ENCODE measurements at places on chromosomes 2 and 18. TPM values are rescaled to one million over a fixed set of nuclear protein-coding genes. Genes with fewer than 3 reads are reported as not detected.

Gene TMEM178A
- 0.31 TPM for total RNA-seq

Gene MAP3K19
- not detected for total RNA-seq

Gene EDAR
- 0.09 TPM for total RNA-seq

Gene SEC11C
- 45.7 TPM for total RNA-seq

Gene NYAP2
- not detected for total RNA-seq

Gene RAX
- not detected for total RNA-seq

Gene HMSD
- total RNA-seq = 1.6 TPM

Gene CIB4
- total RNA-seq = not detected

Gene SMYD1
- total RNA-seq = not detected

Gene LOXHD1
- 0.11 TPM for total RNA-seq

DNA sequence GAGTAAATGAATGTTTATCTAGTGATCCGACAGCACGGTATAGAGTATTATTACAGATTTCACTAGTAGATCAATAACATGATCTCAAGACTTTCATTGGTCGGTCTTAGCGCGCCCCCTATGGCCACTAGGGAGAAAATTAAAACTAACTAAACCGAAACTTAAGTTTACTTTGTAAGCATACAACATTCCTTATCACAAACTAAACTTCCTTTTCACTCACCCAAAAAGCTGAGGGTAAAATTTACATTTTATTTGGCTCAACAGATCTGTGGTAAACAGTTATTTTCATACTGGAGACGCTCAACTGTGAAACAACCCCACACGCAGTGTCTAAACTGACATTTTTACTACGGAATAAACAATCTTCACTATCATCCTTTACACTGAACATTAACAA, 215.6 kb upstream of the MAP2 start:
- H3K27ac ChIP-seq = no peak overlapping the region
- DNase-seq = peak; percentile 51
- H3K36me3 ChIP-seq = no peaks in the 10 kb centered on the region
- H3K4me1 ChIP-seq = no peaks in the 10 kb centered on the region
- peak overlapping the region; percentile 2 for H3K4me3 ChIP-seq
- H3K27me3 ChIP-seq = no peaks in the 10 kb centered on the region

- H3K4me1 ChIP-seq = no peaks in the 10 kb centered on the region
- no peaks in the 10 kb centered on the region for H3K36me3 ChIP-seq
- no peak overlapping the region for H3K27ac ChIP-seq
- DNase-seq = no peak
Measured at GRCh38 chr18:4605212-4605611, 150.1 kb upstream of the DLGAP1 start.

DNA sequence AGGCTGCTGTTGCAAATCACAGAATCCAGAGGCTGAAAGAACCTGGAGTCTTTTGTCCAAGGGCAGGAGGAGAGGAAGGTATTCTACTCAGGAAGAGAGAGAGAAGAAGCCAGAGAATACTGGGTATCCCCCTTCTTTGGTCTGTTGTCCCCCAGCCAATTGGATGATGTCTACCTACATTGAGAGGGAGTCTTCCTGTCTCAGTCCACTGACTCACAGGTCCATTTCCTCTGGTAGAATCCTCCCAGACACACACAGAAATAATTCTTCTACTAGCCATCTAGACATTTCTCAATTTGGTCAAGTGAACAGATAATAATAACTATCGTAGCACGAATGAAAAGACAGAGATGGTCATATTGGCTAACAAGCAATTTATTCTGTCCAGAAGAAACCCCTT, 416.4 kb upstream of the UBE2E3 start:
- H3K36me3 ChIP-seq = no peaks in the 10 kb centered on the region
- H3K27me3 ChIP-seq = no peaks in the 10 kb centered on the region
- H3K4me3 ChIP-seq = no peak overlapping the region

GRCh38 chr2:182173944-182174622, 188.4 kb downstream of the PPP1R1C start:
- peaks cover 3% of the 10 kb centered on the region for H3K27me3 ChIP-seq
- H3K4me1 ChIP-seq = no peaks in the 10 kb centered on the region
- H3K36me3 ChIP-seq = no peaks in the 10 kb centered on the region
- no peak overlapping the region for H3K27ac ChIP-seq
- H3K4me3 ChIP-seq = no peak overlapping the region

GRCh38 chr2:212730994-212731393, 192.4 kb upstream of the ERBB4 start:
- no peaks in the 10 kb centered on the region for H3K27me3 ChIP-seq
- no peak for DNase-seq
- peak overlapping the region; percentile 52 for H3K27ac ChIP-seq
- H3K4me3 ChIP-seq = no peak overlapping the region
- no peaks in the 10 kb centered on the region for H3K36me3 ChIP-seq

- peaks cover 2% of the 10 kb centered on the region for H3K4me1 ChIP-seq
- no peak overlapping the region for H3K27ac ChIP-seq
- peaks cover 26% of the 10 kb centered on the region for H3K27me3 ChIP-seq
- no peaks in the 10 kb centered on the region for H3K36me3 ChIP-seq
- H3K4me3 ChIP-seq = no peak overlapping the region
Measured at GRCh38 chr2:19829672-19830071, 72.1 kb downstream of the TTC32 start.

DNA sequence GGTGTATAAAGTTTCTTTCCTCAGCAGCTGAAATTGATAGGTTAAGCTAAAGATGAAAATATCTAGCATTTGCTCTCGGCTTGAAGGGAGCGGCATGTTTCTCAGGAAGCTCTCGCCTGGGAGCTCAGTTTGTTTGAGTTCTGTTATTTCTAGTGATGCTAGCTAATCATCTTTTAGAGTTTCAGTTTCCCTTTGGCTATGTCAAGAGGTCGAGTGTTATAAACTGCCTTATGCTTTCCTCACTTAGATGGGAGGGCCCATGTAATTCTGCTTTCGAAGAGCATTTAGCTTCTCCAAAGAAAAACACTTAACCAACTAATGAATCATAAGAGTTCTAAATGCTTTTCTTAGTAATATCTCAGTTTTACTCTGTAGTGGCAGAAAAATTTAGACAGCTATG, 33.6 kb downstream of the PLCL1 start:
- peak overlapping the region; percentile 80 for H3K27ac ChIP-seq
- H3K27me3 ChIP-seq = no peaks in the 10 kb centered on the region
- H3K4me3 ChIP-seq = peak overlapping the region; percentile 64

DNA sequence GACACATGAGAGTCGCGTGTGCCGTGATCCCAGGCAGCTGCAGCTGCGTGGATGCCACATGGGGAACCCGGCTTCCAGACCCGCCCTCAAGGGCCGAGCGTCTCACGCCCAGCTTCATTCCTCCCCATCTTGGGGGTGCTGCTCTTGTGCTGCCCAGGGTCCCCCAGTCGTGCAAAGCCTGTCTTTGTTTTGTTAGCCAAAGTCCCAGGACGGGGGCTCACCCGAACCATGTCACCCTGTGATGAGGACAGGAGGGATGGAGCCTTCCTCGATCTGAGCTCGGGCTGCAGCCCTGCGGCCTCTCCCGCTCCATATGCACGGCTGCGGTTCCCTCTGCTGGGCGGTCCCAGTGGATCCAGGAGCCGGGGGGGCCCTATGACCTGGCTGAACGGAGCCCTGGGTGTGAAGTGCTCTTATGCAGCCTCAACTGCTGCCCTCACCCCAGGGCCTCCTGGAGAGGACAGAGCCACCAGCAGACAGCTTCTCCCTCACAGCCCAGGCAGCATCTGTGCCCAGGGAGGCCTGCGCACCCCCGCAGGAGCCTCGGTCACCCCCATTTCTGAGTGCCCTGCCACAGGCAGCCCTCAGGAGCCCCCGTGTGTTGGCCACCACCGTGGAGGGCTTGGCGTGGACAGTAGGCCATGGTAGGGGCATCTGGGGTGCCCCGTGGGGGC, 99.0 kb upstream of the CTDP1 start:
- no peaks in the 10 kb centered on the region for H3K27me3 ChIP-seq
- peaks cover 8% of the 10 kb centered on the region for H3K4me1 ChIP-seq
- DNase-seq = no peak

- no peak overlapping the region for H3K27ac ChIP-seq
- no peaks in the 10 kb centered on the region for H3K4me1 ChIP-seq
- no peak overlapping the region for H3K4me3 ChIP-seq
- H3K36me3 ChIP-seq = no peaks in the 10 kb centered on the region
- peaks cover 3% of the 10 kb centered on the region for H3K27me3 ChIP-seq
Measured at GRCh38 chr18:25097057-25097456, 254.9 kb downstream of the ZNF521 start.

DNA sequence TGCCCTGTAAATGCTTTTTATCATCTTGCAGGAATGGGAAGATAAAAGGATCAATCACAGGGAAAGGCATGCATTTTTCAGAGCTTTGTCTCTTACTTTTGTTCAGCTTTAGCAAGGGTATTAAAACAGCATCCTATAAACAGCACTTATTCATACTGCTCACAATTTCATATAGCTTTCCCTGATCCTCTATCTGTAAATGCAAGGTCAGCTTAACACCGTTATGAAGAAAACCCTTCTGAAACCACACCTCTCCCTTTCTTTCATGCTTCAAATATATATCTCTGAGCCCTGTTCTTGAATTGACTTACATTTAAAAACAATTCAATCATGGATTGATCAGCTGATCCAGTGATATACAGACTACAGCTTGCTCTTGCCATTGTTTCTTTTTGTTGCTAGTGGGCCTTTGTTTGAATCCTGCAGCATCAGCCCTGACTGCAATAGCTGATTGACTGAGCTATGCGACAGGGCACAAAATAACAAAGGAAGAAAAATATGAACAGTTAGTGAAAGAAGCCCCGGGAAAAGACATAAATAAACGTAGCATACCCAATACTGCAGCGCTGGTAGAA, 795.5 kb upstream of the CDH2 start:
- no peaks in the 10 kb centered on the region for H3K27me3 ChIP-seq
- H3K36me3 ChIP-seq = no peaks in the 10 kb centered on the region
- H3K27ac ChIP-seq = no peak overlapping the region
- no peak for DNase-seq
- H3K4me3 ChIP-seq = no peak overlapping the region
- no peaks in the 10 kb centered on the region for H3K4me1 ChIP-seq

- DNase-seq = no peak
- no peak overlapping the region for H3K4me3 ChIP-seq
- no peak overlapping the region for H3K27ac ChIP-seq
- no peaks in the 10 kb centered on the region for H3K27me3 ChIP-seq
- H3K36me3 ChIP-seq = no peaks in the 10 kb centered on the region
- no peaks in the 10 kb centered on the region for H3K4me1 ChIP-seq
Measured at GRCh38 chr2:153072077-153072476, 353.7 kb downstream of the ARL6IP6 start.

- H3K27ac ChIP-seq = no peak overlapping the region
- H3K4me3 ChIP-seq = no peak overlapping the region
- H3K36me3 ChIP-seq = no peaks in the 10 kb centered on the region
- H3K27me3 ChIP-seq = peaks cover 3% of the 10 kb centered on the region
- H3K4me1 ChIP-seq = no peaks in the 10 kb centered on the region
Measured at GRCh38 chr18:48090702-48091101, 160.2 kb upstream of the SMAD2 start.

DNA sequence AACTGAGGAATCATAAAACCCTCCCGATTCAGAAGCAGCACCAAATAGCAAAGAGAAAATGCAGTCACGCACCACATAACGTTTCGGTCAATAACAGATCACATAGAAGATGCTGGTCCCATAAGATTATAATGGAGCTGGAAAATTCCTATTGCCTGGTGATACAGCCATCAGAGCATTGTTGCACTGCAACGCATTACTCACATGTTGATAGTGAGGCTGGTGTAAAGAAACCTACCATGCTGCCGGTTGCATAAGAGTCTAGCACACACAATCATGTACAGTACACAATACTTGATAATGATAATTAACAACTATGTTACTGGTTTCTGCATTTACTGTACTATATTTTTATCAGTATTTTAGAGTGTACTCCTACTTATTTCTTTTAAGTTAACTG, 32.5 kb downstream of the RNF152 start:
- no peak overlapping the region for H3K4me3 ChIP-seq
- no peaks in the 10 kb centered on the region for H3K4me1 ChIP-seq
- no peak overlapping the region for H3K27ac ChIP-seq
- no peak for DNase-seq
- no peaks in the 10 kb centered on the region for H3K36me3 ChIP-seq

DNA sequence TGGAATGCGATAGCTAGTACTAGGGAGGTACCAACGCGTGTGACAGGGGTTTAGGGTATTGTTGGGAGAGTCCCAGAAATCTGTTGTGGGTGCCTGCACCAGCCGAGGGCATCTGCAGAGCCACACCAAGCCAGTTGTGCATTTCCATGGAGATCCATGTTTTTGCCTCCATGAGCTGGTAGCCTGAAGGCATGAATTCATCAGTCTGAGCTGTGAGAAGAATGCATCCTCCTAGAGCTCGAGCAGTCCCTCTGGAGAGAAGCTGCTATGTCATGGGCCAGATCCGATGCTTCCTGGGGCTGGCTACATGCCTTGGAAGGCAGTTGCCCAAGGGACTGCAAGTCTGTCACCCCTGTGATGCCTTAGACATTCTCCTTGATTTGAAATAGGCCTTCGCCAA, 57.9 kb downstream of the LIPG start:
- H3K4me1 ChIP-seq = no peaks in the 10 kb centered on the region
- H3K36me3 ChIP-seq = no peaks in the 10 kb centered on the region
- H3K27me3 ChIP-seq = peaks cover 12% of the 10 kb centered on the region
- no peak overlapping the region for H3K4me3 ChIP-seq
- DNase-seq = no peak

DNA sequence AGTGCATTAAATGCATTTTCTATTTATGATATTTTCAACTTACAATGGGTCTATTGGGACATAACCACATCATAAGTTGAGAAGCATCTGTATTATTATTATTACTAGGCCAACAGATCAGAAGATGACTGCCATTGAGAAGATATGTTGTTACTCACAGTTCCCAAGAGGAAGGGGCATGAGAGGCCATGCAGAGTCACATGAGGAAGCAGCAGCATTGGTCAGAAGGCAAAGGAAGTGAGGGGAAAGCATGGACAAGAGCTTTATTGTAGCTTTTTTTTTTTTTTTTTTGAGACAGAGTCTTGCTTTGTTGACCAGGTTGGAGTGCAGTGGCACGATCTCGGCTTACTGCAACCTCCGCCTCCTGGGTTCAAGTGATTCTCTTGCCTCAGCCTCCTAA, 66.2 kb upstream of the LCLAT1 start:
- no peak overlapping the region for H3K4me3 ChIP-seq
- no peak overlapping the region for H3K27ac ChIP-seq
- no peaks in the 10 kb centered on the region for H3K4me1 ChIP-seq
- no peaks in the 10 kb centered on the region for H3K27me3 ChIP-seq
- H3K36me3 ChIP-seq = no peaks in the 10 kb centered on the region

DNA sequence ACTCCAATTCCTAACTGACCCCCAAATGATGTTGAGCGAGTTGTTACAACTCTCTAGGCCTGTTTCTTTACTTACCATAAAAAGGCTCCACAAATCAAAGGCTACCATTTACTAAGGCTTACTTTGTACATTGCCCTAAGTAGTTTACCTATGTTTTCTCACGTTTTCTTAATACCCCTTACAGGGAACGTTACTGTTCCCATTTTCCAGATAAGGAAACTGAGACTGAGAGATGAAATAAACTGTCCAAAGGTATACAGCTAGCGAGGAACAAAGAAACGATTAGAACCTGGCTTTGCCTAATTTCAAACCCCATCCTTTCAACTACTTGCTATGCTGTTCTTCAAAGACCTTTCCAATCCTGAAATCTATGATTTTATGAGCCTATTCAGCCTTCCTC, 74.8 kb upstream of the SPTBN1 start:
- no peaks in the 10 kb centered on the region for H3K27me3 ChIP-seq
- H3K27ac ChIP-seq = no peak overlapping the region
- DNase-seq = no peak
- H3K4me3 ChIP-seq = no peak overlapping the region
- no peaks in the 10 kb centered on the region for H3K36me3 ChIP-seq

GRCh38 chr2:8754106-8754776, 72.4 kb downstream of the ID2 start:
- peaks cover 24% of the 10 kb centered on the region for H3K36me3 ChIP-seq
- H3K27me3 ChIP-seq = no peaks in the 10 kb centered on the region
- H3K4me1 ChIP-seq = no peaks in the 10 kb centered on the region
- no peak overlapping the region for H3K27ac ChIP-seq

GRCh38 chr2:45852450-45853150, 201.1 kb downstream of the PRKCE start:
- no peak overlapping the region for H3K27ac ChIP-seq
- H3K36me3 ChIP-seq = peaks cover 11% of the 10 kb centered on the region
